ENCODE measurements at places on chromosomes 3 and 15.

DNA sequence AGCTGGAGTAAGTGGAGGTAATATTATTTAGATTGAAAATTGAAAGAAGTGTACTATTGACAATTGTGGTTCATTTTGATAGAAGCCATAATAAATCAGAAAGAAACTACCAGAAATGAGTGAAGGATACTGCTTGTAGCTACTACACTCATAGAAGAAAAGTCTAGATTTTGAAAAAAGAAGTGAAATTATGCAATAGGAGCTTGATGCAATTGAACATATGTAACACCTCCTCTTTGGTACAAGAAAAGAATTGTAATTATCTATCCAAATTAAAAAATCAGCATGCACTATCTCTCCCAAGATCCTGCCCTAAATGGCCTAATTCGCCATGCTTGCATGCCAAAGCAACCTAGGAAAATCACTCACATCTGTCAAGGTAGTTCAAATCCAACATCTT, 51.1 kb upstream of the CD200R1L start:
- no peak for DNase-seq

DNA sequence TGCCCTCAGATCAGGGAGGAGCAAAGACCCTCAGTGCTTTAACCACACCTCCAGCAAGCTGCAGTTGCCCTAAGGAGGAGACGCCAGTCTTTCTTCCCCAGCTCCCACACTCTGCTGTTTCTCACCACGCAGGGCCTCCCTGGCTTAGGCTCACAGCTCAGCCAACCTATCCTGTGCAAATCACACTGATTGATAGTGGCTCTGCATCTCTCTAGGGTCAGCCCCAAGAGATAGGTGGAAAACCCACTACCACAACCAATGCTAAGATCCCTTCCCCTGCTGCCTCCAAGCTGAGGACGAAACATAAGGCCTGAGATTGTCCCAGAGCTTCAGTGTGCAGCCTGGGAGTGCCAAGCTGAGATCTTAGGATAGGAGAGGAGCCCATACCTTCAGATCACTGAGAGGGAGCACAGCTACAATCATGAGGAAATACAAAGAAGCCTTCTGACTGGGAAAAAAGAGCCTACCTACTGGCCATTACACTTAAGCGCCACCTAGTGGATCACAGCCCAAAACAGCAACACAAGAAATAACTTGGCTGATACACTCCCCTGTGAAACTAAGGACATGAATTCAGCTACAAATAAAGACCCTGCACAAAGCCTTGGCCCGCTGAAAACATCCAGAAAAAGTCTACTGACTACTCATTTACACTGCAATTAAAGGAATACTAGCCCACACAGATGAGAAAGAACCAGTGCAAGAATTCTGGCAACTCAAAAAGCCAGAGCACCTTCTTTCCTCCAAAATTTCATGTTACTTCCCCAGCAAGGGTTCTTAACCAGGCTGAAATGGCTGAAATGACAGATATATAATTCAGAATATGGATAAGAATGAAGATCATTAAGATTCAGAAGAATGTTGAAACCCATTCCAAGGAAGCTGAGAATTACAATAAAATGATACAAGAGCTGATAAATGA, 271.5 kb upstream of the DCBLD2 start:
- peak; percentile 44 for DNase-seq

DNA sequence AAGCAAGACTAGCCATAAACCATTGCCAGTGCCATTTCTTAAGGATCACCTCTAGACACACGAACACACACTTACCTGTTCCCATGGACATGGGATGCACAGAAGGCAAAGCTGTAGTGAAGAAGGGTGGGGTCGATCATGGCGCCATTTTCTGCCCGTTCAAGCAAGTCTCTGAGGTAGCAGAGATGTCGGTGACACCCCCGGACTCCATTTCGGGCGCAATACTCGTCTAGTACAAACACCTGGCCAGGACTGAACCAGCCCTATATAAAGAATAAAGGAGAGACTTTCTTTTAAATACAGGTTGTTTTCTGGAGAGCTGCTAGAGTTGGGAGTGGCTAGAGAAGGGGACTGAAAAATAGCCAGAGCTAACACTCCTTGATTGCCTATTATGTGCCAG, 159.4 kb upstream of the FEZF2 start:
- no peak for DNase-seq

- no peak for DNase-seq
These were observed 44.6 kb downstream of the EOMES start for GRCh38 chr3:27677565-27677964.

GRCh38 chr15:85539491-85539890, 159.1 kb downstream of the AKAP13 start:
- DNase-seq = no peak

GRCh38 chr3:138962854-138963560, 16.0 kb downstream of the FOXL2NB start:
- no peak for DNase-seq

DNA sequence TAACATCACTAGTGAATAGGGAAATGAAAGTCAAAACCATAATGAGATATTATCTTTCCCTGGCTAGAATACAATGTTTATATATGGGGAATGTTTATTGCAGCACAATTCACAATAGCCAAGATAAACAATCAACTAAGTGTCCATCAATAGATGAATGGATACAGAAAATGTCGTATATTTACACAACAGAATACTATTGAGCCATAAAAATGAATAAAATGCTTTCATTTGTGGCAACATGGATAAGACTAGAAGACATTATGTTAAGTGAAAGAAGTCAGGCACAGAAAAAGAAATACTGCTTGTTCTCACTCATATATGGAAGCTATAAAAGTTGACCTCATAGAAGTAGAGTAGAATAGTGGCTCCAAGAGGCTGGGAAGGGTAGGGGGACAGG, 65.2 kb downstream of the SLC9C1 start:
- DNase-seq = no peak

GRCh38 chr15:48718646-48719045, 73.1 kb upstream of the FBN1 start:
- DNase-seq = no peak

DNA sequence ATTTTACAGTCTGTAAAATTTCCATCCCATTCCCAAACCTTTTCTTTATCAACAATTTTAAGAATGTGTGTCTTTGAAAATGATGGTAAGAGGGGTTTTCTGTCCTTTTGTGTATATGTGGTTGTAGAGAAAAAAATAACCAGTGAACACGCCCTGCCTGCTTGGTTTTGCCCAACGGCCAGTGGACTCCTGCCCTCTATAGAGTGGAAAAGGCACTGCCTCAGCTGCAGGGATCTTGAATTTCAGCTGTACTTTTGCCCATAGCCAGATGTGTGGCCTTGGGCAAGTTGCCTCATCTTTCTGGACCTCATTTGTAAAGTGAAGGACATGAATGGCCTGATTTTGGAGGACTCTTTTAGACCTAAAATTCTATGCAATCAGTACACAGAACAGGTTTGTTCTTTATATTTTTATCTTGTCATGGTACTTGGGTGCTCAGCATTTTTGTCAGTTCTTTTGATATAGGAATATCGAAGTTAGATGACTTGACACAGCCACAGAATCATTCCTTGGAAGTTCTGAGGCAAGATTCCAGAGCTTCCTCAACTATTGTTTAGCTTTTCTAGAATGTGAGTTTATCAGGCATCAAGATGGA, 81.0 kb downstream of the CLDN11 start:
- DNase-seq = no peak

DNA sequence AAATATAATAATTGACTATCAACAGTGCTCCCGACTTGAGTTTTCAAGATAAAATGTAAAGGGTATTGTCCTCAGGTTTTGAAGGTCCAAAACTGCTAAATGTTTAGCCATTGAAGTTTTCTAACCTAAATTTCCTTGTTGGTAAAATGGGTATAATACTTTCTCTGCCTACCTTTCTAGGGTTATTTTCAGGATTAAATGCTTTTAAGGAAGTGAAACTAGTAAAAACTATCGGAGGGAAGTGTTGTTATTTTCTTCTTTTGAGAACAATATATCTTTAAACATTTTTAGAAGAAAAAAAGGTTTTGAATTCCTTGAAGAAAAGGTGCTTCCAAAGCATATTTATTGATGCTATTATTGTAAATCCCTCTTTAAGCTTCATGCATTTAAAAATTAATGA, 67.3 kb downstream of the FILIP1L start:
- no peak for DNase-seq

DNA sequence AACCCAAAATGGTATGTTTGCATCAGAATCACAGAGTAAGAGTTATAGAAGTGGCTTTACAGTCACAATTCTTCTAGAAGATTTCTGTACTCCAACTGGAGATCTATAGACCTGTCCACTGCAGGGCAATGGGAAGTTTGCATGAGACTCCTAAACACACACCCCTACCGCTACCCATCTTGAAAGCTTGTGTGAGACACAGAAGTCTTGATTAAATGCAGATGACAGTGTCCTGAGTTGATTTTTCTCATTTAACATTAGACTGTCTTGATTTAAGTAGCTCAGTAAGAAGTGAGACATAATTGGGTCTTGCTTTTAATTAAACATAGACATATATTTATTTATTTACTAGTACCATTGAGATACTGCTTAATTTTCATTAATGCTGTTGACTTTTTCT, 54.4 kb downstream of the CD47 start:
- no peak for DNase-seq

- DNase-seq = peak; percentile 20
These were observed 49.4 kb upstream of the TNFAIP8L3 start for GRCh38 chr15:51144021-51144532.

GRCh38 chr15:88918738-88919137, 5.6 kb upstream of the MFGE8 start:
- DNase-seq = no peak

DNA sequence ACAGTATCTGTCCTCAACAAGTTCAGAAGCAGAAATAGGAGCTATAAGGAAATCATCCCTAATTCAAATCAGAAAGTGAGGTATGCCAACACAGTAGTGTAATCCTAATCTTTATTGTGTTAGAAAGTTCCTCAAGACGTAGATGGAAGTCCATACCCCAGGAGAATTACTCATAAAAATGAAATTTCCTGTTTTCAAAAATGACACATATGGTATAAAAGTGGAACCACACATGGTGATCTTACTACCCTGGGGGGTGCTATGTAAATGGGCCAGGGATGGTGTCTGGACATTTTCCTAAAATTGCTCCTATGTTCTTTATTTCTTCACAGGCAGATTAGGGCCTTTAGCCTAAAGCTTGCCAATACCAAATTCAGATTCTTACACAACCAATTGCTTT, 204.1 kb downstream of the ARRDC4 start:
- DNase-seq = no peak

DNA sequence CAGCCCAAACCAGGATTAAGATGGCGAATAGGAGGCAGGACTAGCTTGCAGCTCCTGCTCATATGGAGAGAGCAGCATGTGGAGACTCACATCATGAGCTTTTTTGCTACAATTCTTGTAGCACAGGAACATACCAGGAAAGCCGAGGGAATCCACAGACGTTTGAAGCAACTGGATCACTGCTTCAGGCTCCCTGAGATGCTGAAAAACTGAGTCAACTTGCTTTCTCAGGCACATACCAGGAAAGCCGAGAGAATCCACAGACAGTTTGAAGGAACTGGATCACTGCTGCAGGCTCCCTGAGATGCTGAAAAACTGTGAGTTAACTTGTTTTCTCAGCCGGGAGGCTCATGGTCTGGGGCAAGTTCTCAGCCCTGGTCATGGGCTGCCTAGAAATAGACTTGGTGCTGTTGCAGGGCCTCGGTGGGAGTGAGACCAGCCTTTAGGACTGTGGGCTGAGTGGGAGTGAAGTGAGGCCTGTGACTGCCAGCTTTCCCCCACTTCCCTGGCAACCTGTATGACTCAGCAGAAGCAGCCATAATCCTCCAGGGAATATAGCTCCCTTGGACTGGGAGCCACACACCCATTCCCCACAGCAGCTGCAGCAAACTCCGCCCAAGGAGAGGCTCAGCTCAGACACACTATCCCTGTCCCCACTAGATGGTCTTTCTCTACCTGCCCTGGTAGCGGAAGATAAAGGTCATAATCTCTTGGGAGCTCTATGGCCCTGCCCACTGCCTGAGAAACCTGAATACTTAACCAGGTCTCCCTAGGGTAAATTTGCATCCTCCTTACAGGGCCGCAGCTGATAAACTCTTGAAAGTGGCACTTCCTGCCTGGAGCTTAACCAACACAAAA, 51.9 kb upstream of the PFN2 start:
- no peak for DNase-seq

DNA sequence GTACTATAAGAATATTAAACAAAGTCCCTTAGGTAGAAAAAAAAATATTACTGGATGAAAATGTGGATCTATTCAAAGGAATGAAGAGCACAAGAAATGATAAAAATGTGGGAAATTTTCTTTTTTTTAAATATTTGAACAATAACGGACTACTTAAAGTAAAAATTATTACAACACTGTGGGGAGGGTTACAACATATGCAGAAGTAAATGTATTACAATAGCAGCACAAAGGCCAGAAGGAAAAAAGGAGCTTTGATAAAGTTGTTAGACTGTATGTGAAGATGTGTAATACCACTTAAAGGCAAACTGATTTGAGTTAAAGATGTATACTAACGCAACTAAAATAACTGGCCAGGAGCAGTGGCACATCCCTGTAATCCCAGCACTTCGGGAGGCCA, 427.1 kb downstream of the SHQ1 start:
- no peak for DNase-seq

DNA sequence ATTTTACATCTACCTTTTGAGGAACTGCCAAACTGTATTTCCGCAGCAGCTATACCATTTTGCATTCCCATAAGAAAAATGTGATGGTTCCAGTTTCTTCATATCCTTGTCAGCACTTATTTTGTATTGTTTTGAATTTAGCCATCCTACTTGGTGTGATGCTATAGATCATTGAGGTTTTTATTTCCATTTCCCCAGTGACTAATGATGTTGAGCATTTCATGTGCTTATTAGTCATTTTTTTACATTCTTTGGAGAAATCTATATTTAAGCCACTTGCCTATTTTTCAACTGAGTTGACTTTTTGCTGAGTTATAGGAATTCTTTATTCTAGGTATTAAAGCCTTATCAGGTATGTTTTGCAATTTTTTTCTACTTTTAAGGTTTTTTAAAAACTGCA, 347.6 kb upstream of the RARB start:
- no peak for DNase-seq

GRCh38 chr3:169077394-169077906, 586.1 kb downstream of the MECOM start:
- DNase-seq = no peak

GRCh38 chr3:136414476-136414875, 164.3 kb downstream of the PCCB start:
- DNase-seq = no peak

GRCh38 chr15:78407608-78408354, 30.2 kb upstream of the IREB2 start:
- no peak for DNase-seq
